Activated naive CD8-positive, alpha-beta T cell treated with anti-CD3 and anti-CD28 coated beads, Interleukin-2, amount 10 ng/mL, durations not matched to agents 7 days and 5 days (primary cell): ENCODE measurements at places on chromosomes 12 and 14. TPM values are rescaled to one million over a fixed set of nuclear protein-coding genes. Genes with fewer than 3 reads are reported as not detected.

DNA sequence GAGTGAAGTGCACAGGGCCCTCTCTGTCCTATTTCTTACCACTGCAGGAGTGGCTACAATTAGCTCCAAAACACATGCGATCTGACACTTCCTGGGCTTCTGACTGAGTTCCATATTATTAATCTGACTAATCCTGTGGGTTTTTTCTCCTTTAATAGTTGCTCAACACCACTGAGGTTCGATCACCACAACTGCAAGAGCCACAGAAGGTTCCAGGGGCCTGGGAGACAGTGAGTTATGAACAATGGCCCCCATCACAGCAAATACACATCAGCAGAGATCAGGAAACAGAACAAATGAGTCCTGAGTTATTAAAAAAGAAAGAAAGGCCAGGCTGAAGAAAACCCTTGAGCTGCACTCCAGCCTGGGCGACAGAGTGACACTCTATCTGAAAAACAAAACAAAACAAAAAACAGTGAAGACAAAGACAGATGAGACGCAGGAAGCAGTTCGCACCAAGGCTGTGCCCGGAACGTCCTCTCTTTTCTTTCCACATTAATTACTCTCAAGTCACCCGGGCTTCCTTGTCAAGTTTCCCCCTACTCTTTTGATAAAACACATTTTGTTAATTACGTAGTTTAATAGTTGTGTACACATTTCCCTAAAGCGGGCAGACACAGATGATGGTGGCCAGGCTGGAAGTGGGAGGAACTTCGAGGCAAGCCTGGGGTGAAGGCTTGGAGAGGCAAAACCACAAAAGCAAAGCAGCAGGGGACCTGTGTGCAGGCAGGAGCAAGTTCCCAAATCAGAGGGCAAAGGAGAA is 42.7 kb downstream of the CDC42BPB start:
- DNase-seq, result no peak

GRIP1 gene
- total RNA-seq, result 0.34 TPM

GRCh38 chr14:55749946-55750345 is 169.9 kb downstream of the KTN1 start:
- DNase-seq, result no peak

DNA sequence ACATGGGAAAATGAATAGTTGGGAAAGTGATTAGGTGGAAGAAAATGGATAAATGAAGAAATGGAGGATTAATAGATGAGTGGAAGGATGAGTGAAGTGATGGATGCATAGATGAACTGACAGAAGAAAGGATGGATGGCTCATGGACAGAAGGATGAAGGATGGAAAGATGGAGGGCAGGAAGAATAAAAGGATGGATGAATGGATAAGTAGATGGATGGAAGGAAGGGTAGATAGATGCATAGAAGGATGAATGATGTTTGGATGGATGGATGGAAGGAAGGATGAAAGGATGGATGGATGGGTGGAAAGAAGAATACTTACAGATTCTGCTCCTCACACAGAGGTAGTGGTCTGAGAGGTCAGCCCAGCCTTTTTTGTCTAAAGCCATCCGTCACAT is 35.8 kb upstream of the CHGA start:
- no peak for DNase-seq

GRCh38 chr12:97275256-97275655 is 187.3 kb upstream of the RMST start:
- DNase-seq, result no peak

ADCY6 gene
- total RNA-seq, result not detected

NPFF gene
- not detected for total RNA-seq

HOXC9 gene
- total RNA-seq, result not detected

TTC9 gene
- 16.6 TPM for total RNA-seq

DNA sequence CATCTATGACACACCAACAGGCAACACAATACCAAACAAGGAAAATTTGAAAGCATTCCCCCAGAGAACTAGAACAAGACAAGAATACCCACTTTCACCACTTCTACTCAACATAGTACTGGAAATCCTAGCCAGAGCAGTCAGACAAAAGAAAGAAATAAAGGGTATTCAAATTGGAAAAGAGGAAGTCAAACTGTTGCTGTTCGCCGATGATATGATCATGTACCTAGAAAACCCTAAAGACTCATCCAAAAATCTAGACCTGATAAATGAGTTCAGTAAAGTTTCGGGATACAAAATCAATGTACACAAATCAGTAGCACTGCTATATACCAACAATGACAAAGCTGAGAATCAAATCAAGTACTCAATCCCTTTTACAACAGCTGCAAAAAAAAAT is 8.1 kb upstream of the ATL1 start:
- no peak for DNase-seq

MMP17 gene
- 0.54 TPM for total RNA-seq

GRCh38 chr12:93547778-93548177 is 24.7 kb upstream of the SOCS2 start:
- DNase-seq, result no peak

SLC6A13 gene
- total RNA-seq, result 0.68 TPM

GRCh38 chr12:50196537-50196936 is 29.4 kb upstream of the CERS5 start:
- DNase-seq, result no peak

GRCh38 chr12:76942267-76942666 is 63.4 kb upstream of the CSRP2 start:
- DNase-seq, result no peak

- no peak for DNase-seq
Observed at GRCh38 chr12:129001826-129002225, 148.5 kb downstream of the GLT1D1 start.

GRCh38 chr12:2498964-2499500 is 295.7 kb upstream of the FKBP4 start:
- DNase-seq, result no peak

DNA sequence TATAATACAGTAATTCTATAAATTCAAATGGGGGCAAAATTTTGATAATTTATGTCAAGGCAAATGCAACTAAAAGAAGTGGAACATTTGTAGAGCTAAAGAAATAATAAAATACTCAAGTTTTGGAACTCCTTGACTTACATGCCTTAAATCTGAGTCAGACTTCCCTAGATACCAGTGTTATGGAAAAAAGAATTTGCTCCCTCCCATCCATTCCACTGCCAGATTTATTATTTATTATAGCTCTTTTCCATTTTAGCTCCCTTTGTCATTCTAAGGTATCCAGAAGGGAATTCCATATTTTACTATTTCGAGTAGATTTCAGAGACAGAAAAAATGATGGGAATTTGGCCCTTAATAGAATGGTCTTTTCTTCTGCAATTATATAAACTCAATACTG is 44.0 kb downstream of the RHOJ start:
- no peak for DNase-seq

DNA sequence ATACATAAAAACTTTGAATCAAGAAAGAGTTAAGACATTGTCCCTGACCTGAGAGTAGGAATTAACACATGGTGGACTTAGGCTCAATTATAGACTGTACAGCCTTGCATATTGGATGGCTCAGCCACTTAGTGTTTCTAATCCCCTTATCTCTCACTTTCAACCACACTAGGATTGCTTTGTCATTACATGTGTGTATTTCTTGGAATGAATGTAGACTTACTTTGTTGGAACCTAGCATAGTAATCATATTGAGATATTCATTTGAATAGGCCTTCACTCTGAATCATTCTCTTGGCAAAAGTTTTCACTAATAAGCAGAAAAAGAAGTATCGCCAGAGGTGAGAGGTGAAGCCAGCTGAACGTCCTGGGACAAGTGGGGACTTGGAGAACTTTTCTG is 1973.9 kb upstream of the FLRT2 start:
- no peak for DNase-seq

DNA sequence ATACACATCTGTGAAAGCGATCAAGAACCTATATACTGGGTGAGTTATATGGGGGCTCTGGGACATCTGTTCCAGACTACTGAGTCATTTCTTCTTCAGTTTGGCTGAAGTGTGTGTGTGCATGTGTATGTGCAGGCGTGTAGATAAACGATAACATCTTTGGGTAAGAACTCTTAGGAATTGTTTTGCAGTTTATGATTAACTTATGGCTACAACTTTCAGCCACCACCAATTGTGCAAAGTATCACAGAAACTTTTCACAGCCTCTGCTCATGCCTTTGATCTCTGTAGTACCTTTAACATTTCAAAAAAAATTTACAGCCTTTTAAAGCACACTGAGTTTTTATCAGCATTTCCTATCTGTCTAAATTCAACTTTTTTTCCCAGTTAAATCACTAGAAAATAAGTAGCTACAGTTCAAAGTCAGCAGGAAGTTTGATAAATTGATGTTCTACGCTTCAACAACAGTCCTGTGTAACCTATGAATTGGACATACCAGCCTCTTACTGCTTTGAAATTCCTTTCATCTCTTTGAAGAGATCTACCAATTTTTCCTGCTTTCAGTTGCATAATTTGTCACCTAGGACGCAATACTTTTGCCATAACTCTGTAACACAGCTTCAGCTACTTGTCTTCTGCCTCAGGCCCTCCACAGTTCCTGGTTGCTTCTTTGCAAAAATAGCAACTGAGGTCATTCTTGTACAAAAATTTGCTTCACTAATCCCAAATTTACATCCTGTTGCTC is 43.0 kb downstream of the PPM1H start:
- DNase-seq, result no peak

PRPH gene
- total RNA-seq, result not detected

DNA sequence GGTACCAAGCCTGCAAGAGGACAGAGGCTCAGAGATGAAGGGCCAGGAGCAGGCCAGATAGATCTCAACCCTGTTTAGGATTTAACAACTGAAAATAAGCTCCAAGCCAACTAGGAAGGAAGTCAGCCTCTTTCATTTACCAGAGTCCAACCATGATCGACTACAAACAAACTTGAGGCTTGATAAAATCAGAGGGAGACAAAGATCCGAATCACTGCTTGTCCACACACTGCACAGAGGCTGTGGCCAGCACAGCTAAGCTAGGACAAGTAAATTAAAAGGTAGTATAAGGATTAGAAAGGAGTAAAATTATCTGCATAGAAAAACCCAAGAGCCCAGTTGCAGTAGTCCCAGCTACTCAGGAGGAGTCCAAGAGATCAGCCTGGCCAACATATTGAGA is 40.3 kb downstream of the FAM222A start:
- no peak for DNase-seq

GRCh38 chr12:2449586-2449985 is 345.2 kb upstream of the FKBP4 start:
- no peak for DNase-seq

CDCA3 gene
- total RNA-seq, result 85.2 TPM

GRCh38 chr14:92917041-92917940 is 5.7 kb upstream of the CHGA start:
- DNase-seq, result no peak

DNA sequence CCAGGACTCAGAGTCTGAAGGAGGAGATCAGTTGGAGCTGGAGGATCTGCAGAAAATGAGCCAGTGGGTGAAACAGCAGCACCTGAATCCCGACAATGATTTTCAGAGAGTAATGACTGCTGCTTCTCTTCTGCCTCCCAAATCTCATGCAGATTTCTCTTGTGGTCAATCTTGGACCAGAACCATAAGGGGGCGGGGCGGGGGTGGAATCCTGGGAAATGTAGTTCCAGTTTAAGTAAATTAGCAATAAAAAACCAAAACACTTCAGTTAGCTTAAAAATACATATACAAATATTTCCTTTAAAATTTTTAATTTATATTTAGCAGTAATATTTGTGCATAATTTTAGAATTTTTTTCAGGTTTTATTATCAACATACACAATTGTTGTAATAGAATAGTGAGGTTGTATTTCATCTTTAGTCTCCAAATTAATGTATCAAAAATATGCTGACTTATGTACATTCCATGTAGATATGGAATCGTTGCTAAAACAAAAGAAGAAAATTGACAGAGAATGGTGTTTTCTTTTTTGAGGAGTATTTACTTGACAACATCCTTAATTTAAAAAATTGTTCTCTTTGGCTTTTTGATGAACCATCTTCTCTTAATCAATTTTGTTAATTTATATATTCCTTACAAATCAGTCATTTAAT is 223.5 kb upstream of the SYT10 start:
- no peak for DNase-seq

GLI1 gene
- 0.54 TPM for total RNA-seq

DNA sequence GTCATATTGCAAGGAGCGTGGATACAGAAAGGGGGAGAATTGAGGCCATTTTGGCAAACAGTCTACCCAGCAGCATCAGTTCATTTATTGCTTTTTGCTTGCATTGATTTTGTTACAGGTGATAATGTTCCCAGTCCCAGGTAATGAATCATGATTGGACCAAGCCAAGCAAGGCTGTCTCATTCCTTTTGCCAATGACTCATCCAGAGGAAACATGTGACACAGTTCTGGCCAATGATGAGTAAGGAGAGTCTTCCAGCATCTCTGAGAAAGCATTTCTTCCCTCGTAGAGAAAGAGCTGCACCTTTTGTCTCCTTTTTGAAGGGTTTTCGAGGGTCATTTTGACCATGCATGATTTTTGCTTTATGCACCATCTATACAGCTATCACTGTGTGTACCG is 68.2 kb downstream of the SLC15A4 start:
- DNase-seq, result no peak

GRCh38 chr14:81220580-81220829 is 254 bp downstream of the GTF2A1 start:
- DNase-seq, result no peak

DNA sequence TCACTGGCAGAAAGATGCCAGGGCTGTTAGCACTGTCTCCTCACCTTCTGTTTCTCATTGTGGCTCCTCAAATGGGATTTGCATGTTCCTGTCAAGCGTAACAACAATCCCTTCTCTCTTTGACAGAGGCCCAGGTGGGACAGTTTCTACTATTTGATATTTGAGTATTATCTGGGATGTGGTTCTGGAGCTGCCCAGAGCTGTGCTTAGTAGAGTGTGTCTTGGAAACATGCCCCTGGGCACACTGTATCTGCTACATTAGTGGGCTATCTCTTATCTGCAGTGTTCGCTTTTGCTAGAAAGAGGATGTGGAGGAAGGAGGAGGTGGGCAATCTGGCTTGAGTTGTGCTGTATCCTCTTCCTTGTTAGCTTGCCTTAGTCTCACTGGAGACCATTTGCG is 3.8 kb upstream of the ACADS start:
- no peak for DNase-seq

DNA sequence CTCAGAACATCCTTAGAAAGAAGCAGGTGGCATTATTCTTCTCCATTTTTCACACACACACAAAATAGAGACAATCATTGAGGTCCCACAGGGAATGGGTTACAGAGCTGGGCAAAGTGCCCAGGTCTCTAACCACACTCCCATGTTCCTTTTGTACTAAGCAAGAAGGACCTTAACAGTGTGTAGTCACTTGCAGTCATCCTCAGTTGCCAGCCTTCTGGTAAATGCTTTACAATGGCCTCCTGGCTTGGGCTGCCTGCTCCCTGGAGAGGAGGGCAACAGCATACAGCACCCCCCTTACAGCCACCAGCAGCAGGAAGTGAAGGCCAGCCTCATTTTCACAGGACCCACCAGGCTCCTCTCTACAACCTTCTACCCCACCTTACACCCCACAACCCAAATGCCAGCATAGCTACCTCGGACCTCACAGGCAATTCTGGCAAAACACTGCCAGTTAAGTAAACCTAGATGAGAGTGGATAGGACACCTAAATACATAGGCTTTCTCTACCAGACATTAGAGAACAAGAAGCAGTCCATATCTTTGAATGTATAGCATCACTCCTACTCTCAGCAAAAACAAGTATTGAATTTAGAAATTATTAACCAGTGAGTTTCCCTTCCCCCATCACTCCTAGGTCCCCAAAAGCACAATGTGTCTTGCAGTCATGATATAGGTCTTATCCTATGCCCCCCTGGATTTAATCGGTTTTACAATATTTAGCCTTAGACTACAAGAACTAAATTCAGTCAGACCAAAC is 88.1 kb downstream of the PPP2R5E start:
- no peak for DNase-seq
